Urinary bladder (tissue), 4 donors: ENCODE measurements at places on chromosomes 7 and 10. TPM values are rescaled to one million over a fixed set of nuclear protein-coding genes. Genes with fewer than 3 reads are reported as not detected.

Gene GRM3
- not detected for polyA plus RNA-seq

Gene C10orf62
- polyA plus RNA-seq, result not detected

DNA sequence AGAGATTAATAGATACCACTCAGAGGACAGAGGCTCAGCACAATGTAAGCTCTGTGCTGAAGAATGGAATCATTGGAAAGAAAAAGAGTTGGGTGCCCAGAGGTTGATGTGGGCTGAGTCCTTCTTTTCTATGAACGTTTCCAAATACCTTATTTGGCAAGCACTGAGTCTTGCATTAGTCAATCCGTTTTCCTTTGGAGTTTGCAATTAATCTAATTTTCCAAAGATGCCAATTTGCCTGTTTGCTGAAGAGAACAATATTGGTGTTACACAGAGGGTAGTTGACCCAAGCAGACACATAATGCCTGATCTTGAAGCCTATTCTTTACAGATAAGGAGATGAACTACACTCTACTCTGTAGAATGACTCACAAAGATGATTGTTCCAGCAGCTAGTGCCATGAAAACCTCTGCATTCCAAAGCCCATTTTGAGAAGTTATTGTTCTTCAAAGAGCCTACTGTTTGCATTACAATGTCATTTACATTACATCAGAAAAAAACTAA is 55.4 kb upstream of the MET start:
- no peak for DNase-seq

DNA sequence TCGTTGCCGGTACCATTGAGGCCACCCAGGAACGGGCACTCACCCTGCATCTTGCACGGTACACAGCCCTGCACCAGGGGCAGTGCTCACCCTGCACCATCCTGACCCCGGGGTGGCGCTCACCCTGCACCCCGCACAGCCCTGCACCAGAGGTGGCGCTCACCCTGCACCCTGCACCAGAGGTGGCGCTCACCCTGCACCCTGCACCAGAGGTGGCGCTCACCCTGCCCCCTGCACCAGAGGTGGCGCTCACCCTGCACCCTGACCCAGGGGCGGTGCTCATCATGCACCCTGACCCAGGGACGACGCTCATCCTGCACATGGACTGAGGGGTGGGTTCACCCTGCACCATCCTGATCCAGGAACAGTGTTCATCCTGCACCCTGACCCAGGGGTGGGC is 6.4 kb downstream of the TUBGCP2 start:
- no peak for DNase-seq

- no peak for DNase-seq
These were observed 379.9 kb downstream of the SH2D4B start for GRCh38 chr10:80917636-80918035.
